ENCODE measurements at places on chromosomes 2 and 18. TPM values are rescaled to one million over a fixed set of nuclear protein-coding genes. Genes with fewer than 3 reads are reported as not detected.
A peak's percentile ranks its signal among the peaks of the same experiment; 100 is the strongest.

GRCh38 chr2:42115588-42115987, 53.6 kb upstream of the EML4 start:
- no peaks in the 10 kb centered on the region for H3K27me3 ChIP-seq
- H3K36me3 ChIP-seq, result no peaks in the 10 kb centered on the region
- H3K4me3 ChIP-seq, result no peak overlapping the region
- DNase-seq, result no peak

DNA sequence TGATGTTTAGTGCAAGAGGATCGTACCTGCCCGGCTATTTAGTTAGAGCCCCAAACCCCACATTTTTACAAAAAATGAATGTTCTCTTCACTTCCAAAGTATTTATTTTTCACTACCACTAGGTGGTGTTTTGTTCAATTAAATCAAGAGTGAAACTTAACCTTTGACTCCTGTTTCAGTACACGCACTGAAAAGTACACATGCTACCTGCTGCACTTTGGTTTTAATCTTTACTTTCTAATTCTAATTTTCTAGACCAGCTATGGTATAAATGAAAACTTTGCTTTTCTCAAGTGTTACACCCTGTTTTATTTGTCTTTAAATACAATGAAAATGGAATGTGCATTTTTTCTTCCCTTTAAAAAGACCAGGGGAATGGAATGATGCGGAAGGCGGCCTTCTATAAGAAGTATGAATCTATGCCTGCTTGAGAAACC, 31.4 kb upstream of the CHN1 start:
- no peaks in the 10 kb centered on the region for H3K4me1 ChIP-seq
- H3K36me3 ChIP-seq, result no peaks in the 10 kb centered on the region

GRCh38 chr2:154556607-154557006, 141.9 kb upstream of the KCNJ3 start:
- no peaks in the 10 kb centered on the region for H3K36me3 ChIP-seq
- no peak for DNase-seq
- H3K4me3 ChIP-seq, result no peak overlapping the region
- H3K27me3 ChIP-seq, result no peaks in the 10 kb centered on the region
- no peak overlapping the region for H3K27ac ChIP-seq

- no peak overlapping the region for H3K4me3 ChIP-seq
- no peaks in the 10 kb centered on the region for H3K4me1 ChIP-seq
- H3K36me3 ChIP-seq, result no peaks in the 10 kb centered on the region
- H3K27ac ChIP-seq, result no peak overlapping the region
These were observed 261.4 kb upstream of the MGAT5 start for GRCh38 chr2:133992454-133992853.

DNA sequence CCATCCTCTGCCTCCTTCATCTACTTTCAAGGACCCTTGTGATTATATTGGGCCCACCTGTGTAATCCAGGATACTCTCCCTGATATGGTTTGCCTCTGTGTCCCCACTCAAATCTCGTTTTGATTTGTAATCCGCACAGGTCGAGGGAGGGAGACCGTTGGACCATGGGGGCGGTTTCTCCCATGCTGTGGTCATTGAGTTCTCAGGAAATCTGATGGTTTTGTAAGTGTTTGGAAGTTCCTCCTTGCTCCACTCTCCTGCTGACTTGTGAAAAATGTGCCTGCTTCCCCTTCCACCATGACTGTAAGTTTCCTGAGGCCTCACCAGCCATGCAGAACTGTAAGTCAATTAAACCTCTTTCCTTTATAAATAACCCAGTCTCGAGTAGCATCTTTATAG, 42.0 kb upstream of the EML6 start:
- no peak for DNase-seq
- no peaks in the 10 kb centered on the region for H3K4me1 ChIP-seq
- no peaks in the 10 kb centered on the region for H3K27me3 ChIP-seq
- H3K4me3 ChIP-seq, result no peak overlapping the region
- H3K27ac ChIP-seq, result no peak overlapping the region

DNA sequence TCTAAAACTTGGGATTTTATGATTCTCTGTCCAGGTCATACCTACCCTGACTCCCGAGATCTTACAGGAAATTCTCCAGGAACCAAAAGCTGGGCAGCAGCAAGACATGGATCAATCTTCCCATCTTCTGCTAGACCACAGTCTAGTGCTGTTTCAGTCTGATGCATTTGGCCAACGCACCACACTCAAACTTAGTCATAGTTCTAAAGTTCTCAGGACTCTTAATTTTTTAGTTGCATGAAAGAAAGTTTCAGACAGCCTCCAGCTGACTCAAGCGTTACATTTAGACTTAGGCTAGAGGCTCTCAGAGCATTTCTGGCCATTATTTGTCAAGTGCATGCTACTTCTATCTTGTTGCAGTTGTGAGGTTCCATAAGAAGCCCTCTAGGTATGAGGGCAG, 230.1 kb upstream of the CCDC150 start:
- H3K27ac ChIP-seq, result no peak overlapping the region
- H3K4me3 ChIP-seq, result no peak overlapping the region
- H3K4me1 ChIP-seq, result no peaks in the 10 kb centered on the region
- H3K27me3 ChIP-seq, result no peaks in the 10 kb centered on the region
- no peak for DNase-seq

DNA sequence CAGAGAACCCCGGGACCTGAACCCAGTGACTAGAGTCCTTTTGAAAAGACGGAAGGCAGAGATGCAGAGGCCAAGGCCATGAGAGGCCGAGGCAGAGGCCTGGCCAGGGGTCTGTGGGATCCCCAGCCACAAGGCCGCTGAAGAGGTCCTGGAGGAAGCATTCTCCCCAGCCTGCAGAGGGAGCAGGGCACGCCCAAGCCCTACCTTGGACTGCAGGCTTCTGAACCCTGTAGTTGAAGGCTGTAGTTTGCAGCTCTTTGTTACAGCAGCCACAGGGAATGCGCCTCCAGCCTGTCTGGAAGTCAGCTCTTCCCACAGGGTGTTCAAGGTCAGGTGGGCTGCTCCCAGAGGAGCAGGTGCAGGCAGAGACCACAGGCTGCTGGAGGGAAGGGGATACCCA, 22.1 kb upstream of the PXDN start:
- no peak overlapping the region for H3K4me3 ChIP-seq
- no peaks in the 10 kb centered on the region for H3K36me3 ChIP-seq
- peaks cover 26% of the 10 kb centered on the region for H3K27me3 ChIP-seq
- H3K4me1 ChIP-seq, result no peaks in the 10 kb centered on the region

GRCh38 chr2:18455236-18455862, 105.1 kb downstream of the RDH14 start:
- no peaks in the 10 kb centered on the region for H3K36me3 ChIP-seq
- H3K27me3 ChIP-seq, result no peaks in the 10 kb centered on the region
- no peak overlapping the region for H3K4me3 ChIP-seq
- no peak overlapping the region for H3K27ac ChIP-seq

DNA sequence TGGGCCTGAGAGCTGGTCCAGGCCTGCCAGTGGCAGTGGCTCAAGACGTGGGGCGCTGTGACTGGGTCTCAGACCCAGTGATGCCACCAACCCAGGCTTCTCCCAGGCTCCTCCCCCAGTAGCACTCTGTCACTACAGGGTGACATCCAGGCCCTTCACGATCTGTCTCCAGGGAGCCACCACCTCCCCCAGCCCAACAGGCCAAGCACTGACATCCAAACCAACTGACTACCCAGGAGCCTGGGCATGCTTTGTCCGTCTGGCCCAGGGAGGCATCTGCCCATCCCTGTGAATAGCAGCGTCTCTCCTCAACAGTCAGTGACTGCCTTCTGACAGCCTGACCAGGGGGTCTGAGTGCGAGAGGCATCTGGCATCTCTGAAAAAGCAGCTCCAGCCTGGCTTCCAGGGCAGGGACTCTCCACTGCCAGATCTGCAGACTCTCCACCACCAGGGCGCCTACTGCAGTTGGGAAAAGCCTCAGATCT, 13.0 kb downstream of the TEX44 start:
- H3K27me3 ChIP-seq, result no peaks in the 10 kb centered on the region
- H3K4me1 ChIP-seq, result peaks cover 13% of the 10 kb centered on the region
- DNase-seq, result no peak
- no peak overlapping the region for H3K4me3 ChIP-seq
- no peak overlapping the region for H3K27ac ChIP-seq

DNA sequence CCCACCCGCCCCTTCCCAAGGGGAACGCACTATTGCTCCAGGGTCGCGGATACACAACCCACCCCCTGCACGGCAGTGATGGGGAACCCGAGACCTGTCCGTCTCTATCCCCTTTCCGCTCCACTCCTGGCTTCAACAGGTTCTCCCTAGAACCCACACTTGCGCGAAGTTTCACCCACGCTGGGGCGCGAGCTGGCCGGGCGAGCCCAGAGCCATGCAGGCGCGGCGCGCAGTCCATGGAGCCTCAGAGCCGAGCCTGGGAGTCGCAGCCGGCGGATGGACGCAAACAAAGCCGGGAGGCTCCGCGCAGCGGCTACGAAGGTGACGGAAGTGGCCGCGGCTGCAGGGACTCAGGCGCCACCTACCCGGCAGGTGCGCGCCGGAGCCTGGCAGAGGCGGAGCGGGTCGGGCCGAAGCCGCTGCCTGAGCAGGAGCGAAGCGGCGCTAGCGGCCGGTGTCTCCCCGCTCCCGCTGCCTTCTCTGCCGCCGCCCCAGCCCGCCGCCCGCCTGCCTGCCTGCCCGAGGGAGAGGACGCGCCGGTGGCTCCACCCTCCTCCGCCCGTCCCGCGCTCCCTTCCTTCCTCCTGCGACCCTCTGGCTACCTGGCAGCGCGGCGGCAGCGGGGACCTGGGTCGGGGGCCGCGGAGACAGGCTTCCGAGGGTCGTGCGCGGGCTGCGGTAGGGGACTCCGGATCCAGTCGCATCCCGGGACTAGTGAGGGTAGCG, 14.0 kb downstream of the ALPG start:
- no peaks in the 10 kb centered on the region for H3K27me3 ChIP-seq
- peak overlapping the region; percentile 81 for H3K27ac ChIP-seq
- DNase-seq, result peak; percentile 52
- H3K36me3 ChIP-seq, result no peaks in the 10 kb centered on the region
- peaks cover 11% of the 10 kb centered on the region for H3K4me1 ChIP-seq

- H3K27ac ChIP-seq, result no peak overlapping the region
- no peaks in the 10 kb centered on the region for H3K27me3 ChIP-seq
- no peak overlapping the region for H3K4me3 ChIP-seq
- H3K36me3 ChIP-seq, result no peaks in the 10 kb centered on the region
- DNase-seq, result no peak
- no peaks in the 10 kb centered on the region for H3K4me1 ChIP-seq
These were observed 74.9 kb downstream of the ANKRD44 start for GRCh38 chr2:197235711-197236110.

DNA sequence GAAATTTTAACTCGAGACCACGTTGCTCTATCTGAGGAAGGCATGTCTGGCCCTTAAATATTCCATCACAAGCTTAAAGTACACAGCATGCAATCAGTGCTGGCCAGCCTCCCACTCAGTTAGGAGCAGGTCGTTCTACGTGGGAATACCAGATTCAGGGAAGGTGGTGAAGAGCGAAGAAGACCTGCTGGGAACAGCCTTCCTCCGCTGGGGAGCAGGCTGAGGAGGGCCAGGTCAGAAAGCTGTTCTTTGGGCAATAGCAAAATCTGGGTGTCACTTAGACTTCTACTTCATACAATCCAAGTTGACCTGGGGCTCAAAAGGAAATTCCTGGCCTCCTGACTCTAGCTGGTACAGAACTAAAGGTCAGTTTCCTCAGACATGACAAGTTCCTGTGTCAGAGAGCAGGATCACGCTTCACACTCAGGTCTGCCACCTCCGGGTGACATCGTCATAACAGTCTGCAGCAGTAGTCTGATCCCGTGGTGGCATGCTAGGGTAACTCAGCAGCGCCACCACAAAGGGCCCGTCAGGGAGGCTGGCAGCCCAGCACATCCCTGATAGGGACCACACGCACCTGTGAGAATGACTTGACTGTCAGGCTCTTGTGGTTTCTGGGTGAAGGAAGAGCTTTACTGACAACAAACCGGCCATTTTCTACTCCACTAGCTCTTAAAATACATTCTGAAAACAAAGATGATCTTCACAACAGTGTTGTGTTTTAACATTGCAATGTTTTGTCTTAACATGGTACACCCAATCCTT, 35.2 kb upstream of the NAPG start:
- H3K4me3 ChIP-seq, result no peak overlapping the region
- H3K4me1 ChIP-seq, result no peaks in the 10 kb centered on the region
- H3K27me3 ChIP-seq, result no peaks in the 10 kb centered on the region
- peak; percentile 27 for DNase-seq
- no peak overlapping the region for H3K27ac ChIP-seq
- H3K36me3 ChIP-seq, result no peaks in the 10 kb centered on the region

- DNase-seq, result no peak
- H3K27ac ChIP-seq, result 0 out of 2 replicates have a peak within 1 kb of the TSS, but pooled peaks have one; percentile 6
- H3K36me3 ChIP-seq, result peaks cover 21% of the 10 kb centered on the region
- H3K4me3 ChIP-seq, result no peak within 1 kb of the TSS
These were observed at the start of gene HTR2B for GRCh38 chr2:231124838-231125568. TSS of gene HTR2B (minus strand) at chr2:231125042. CDS start at chr2:231123764, 1,278 bp downstream.

GRCh38 chr2:195501746-195502145, 155.3 kb upstream of the SLC39A10 start:
- DNase-seq, result no peak
- H3K36me3 ChIP-seq, result no peaks in the 10 kb centered on the region
- no peaks in the 10 kb centered on the region for H3K4me1 ChIP-seq
- H3K27ac ChIP-seq, result no peak overlapping the region

DNA sequence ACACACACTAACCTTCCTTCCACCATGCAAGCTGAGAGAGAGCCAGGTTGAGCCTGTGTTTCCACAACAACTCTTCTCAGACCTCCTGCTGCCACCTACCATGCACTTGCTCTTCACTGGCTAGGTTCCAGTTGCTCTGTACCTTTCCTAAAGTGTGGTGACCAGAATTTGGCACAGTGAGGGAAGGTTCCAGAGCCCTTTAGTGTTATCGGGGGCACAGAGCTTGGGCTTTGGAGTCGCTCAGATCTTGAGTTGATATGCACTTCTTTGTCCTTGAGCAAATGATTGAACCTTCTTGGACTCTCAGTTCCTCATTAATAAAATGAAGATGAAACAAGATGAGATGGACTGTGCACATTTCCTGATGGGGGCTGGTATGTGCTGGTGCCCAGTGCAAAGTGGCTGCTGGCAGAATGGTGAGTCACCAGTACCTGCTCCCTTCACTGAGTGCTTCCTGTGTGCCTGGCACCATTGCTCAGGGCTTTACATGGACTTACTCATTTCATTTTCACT, 47.1 kb downstream of the NEDD4L start:
- H3K36me3 ChIP-seq, result 0 out of 2 replicates have a peak, but pooled peaks cover under 1% of the 10 kb centered on the region
- H3K4me3 ChIP-seq, result peak overlapping the region; percentile 15
- peaks cover 94% of the 10 kb centered on the region for H3K4me1 ChIP-seq
- H3K27me3 ChIP-seq, result no peaks in the 10 kb centered on the region

PLB1 gene
- 1.7 TPM for total RNA-seq

EIF5B gene
- 53.4 TPM for total RNA-seq

ZAP70 gene
- total RNA-seq, result not detected

ABCG8 gene
- not detected for total RNA-seq

KIF5C gene
- total RNA-seq, result 0.23 TPM

AGXT gene
- total RNA-seq, result not detected

DSG1 gene
- not detected for total RNA-seq

PHLPP1 gene
- 21.1 TPM for total RNA-seq
